ENCODE measurements at places on chromosomes 3 and 15.

DNA sequence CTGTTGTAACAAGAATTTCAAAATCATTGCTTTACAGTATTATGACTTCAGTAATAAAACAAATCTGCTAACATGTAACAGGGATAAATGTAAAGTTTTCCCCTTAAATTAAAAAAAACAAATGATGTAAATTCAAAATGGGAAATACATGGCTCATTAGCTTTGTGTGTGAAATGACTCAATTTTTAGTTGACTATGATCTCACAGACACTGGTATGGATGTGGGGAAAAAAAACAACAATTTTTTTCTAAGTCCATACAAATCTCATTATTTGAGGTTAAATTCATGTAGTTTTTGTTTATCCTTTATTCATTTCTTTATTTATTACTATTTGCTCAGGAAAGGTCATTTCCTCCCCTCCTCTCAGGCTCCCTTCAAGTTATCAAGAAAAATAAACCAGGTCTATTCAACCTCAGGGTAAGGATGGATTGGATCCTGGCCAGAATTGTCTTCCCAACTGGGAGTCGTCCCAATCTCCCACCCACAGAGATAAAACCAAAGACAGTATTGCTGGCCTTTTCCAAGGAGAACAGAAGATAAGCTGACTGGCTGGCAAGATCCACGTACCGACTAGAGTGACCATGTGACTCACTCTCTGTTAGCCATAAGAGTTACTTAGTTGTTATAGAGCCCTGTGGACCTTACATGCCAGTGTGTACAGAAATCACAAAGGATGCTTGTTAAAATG is 373.3 kb downstream of the GAP43 start:
- DNase-seq = no peak

DNA sequence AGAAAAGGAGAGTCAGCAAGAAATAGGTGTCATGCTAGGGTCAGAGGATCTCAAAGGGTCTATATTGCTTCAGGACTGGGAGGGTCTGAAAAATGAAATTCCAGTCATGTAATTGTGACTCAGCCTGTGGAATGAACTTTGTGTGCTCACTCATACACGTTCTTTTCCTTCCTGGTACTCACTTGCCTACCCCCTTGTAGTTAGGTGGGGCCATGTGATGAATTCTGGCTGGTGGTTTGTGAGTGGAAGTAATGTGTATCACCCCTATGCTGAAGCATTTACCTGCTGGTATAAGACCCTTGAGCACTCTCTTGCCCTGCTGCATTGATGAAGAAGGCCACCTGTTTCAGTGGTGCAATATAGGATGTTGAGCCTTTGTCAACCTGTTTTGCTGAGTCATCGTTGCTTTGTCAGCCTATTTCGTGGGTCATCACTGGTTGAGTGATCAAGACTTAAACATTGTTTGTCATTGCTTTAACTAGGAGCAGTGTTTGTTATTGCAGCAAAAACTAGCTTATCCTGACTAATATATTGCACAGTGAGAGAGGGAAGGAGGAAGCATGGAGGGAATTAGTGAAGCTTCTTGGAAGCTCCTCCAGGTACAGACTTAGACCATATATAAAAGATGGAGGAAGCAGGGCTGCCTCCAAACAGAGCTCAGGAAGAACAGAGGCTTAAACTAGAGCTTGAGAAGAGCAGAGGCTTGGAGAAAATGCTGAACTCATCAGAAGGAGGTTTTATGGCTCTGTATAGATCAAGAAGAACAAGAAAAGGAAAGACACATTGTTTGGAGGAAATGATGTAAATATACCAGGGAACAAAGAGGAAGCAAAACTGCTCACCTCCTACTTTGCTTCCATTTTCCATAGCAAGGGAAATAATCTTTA is 28.9 kb downstream of the TLNRD1 start:
- DNase-seq = peak; percentile 17

GRCh38 chr3:191808073-191808472 is 347.1 kb downstream of the PYDC2 start:
- DNase-seq = no peak

DNA sequence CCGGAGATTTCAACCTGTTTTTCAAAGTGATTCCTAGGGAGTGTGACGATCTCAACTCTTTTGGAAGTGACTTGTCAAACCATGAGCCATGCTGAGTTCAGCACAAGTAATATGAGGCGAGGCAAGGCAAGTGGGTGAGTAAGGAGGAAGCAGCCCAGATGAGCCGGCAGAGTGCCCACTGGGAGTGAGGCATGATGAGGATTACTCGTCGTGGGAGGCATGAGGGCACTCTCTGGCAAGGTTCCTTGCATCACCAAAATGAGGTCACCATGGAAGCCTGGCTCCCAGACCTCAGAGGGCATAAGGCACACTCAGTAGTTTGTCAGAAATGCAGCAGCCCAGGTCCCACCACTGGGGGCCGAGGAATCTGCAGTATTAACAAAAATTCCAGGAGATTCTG is 636.1 kb downstream of the MAGI1 start:
- peak; percentile 94 for DNase-seq

DNA sequence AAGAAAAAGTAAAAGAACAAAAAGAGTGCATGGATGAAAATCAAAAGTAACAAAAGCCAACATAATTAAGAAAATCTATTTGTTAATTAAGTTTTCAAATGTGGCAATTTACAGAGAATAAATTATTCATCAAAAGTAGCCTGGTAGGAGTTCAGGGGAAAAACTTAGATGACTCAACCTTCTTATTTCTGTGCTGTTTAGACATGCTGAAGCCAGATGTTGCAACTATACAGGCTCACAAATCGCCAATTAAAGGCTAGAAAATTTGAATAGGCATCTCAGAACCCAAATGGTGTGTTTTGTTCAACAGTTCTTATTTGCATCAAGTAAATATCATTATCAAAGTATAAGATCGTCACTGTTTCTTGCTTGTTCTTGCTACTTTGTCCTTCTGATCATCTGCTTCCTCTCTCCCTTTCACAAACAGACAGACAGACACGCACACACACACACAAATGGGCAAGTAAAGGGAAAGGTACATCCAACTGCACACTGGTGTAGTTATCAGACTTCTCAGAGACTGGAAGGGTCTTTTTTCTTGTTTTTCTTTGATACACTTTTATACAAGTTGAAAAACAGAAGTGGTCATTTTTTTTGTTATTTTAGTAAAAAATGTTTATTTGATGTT is 572.2 kb downstream of the MECOM start:
- peak; percentile 44 for DNase-seq

DNA sequence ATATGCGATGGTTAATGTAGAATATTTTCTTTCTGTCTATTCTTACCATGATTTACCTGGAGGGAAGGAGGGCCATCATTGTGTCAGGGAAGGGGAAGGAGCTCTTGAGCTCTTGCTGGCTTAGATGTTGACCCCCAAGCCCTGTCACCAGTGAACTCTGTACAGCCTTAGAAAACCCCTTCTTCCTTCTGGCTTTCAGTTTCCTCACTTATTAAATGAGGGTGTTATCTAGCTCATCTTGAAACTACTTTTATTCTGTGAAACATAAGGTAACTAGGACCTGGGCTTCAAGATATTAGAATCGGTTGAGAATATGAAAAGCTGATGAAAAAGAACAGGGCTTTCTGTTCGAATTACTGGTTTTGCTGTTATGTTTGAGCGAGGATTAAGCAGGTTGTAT is 25.1 kb upstream of the UTS2B start:
- no peak for DNase-seq

DNA sequence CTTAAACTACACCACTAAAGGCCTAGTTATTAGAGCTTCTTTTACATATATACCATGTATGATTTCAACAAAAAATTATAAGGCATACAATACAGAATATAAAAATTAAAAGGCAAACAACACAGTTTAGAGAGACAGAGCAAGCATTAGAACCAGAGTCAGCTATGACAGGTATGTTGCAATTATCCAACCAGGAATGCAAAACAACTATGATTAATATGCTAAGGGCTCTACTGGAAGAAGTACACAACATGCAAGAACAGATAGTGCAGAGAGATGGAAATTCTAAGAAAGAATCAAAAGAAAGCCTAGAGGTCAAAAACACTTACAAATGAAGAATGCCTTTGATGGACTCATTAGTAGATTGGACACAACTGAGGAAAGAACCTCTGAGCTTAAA is 39.6 kb downstream of the CCDC54 start:
- DNase-seq = no peak

DNA sequence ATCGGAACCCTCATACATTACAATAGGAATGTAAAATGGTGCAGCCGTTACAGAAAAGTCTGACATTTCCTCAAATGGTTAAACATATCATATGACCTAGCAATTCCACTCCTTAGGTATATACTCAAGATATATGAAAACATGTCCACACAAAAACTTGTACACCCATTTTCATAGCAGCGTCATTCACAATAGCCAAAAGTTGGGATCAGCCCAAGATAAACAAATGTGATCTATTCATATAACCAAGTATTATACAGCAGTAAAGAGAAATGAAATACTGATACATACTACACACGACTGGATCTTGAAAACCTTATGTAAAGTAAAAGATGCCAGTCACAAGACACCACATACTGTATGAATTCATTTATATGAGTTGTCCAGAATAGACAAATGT is 102.4 kb downstream of the MSL2 start:
- DNase-seq = no peak

DNA sequence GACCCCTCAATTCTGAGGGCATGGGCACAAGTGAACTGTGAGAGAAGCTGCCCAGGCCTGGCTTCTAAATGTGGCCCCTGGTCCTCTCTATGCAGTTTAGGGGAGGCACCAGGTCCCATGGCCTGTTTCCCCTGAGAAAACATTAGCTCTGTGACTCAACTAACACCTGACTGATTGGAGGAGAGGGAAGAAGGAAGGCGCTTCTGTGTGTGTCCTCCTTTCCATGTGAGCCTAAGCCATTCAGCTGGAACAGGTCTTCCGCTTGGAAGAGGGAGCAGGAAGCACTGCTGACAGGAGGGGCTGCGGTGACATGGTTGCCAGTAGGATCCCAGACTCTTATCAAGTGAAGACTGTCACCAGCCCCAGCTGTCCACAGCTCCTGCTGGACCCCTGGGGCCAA is 79.5 kb downstream of the MYLK start:
- no peak for DNase-seq

- DNase-seq = no peak
These were observed 104.2 kb downstream of the FBXL22 start for GRCh38 chr15:63701365-63701764.

- peak; percentile 35 for DNase-seq
These were observed 533.1 kb upstream of the CBLB start for GRCh38 chr3:106401666-106402490.

DNA sequence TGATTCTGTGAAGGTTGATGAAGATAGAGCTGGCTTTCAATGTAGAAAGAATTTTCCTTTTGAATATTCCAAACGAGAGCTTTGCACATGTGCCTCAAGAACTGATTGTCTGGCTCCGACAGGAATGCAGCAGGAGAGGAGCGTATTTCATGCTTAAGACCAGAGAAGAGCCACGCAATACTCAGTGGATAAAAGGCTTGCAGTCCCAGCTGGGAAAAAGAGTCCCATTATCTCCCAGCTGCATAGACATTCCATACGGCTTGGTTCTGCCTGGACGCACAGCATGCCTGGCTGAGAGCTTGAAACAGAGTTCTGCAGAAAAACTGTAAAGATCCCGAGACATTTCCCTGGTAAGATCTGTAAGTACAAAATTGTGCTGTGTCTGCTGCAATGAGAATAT is at the start of gene CNTN6:
TSS of gene CNTN6 (plus strand) at position 254 of the 400 bp plus-strand sequence. CDS start 54,985 bp downstream, outside the sequence.
- no peak for DNase-seq

GRCh38 chr3:129013491-129013891 is 12.4 kb downstream of the EFCC1 start:
- DNase-seq = no peak

GRCh38 chr15:81400640-81401236 is 26.7 kb upstream of the TMC3 start:
- DNase-seq = peak; percentile 19

GRCh38 chr3:84885199-84885882 is 73.4 kb upstream of the CADM2 start:
- no peak for DNase-seq

- DNase-seq = no peak
These were observed 90.3 kb downstream of the ITPR1 start for GRCh38 chr3:4583416-4583815.

GRCh38 chr3:37556789-37557301 is 304.8 kb upstream of the CTDSPL start:
- DNase-seq = no peak

Data from stromal cell of bone marrow (primary cell).